ENCODE measurements at places on chromosomes 13 and 19.

- DNase-seq: no peak
Measured at GRCh38 chr13:85666356-85666755, 132.9 kb downstream of the SLITRK6 start.

GRCh38 chr19:343941-344624 is 513 bp downstream of the MIER2 start:
- DNase-seq: no peak

DNA sequence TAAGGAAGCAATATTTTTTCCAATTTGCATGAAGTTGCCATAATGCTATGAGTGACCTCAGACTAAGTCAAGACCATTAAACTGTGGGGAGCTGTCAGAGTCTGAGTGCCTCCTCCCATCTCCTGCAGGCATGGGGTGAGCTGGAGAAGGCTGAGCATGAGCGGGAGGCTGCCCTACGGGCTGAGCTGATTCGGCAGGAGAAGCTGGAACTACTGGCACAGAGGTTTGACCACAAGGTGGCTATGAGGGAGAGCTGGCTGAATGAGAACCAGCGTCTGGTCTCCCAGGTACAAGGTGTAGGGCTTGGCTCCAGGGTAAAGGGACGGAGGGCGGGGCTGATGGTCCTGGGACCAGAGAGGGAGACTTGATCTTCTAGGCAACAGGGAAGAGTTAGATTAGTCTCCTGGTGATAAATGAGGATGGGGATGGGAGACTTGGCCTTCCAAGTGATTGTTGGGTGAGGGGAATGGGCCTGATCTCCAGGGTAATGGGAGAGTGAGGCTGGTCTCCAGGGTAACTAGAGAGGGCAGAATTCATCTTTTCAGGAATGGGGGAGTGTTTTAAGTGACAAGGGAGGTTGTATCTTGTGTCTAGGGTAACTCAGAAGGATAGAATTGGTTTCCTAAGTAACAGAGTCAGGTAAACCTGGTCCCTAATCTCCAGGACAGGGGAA is 36.0 kb downstream of the SPTBN4 start:
- no peak for DNase-seq

DNA sequence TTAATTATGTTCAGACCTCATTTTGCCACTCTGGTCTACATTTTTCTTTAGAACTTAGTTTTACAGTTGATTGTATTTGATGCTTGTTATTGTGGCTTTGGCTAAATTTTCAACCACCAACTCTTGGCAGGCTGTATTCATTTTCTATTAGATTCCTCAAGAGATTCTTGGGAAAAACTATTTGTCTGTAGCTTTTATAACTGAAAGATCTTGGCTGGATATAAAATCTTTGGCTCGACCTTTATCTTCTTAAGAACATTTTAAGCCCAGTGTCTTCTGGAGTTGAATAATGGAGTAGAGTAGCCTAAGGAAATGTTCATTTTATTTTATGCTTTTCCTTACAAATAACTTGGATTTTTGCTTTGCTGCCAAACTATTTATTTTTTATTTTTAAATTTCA is 848.5 kb downstream of the PCDH17 start:
- DNase-seq: no peak

DNA sequence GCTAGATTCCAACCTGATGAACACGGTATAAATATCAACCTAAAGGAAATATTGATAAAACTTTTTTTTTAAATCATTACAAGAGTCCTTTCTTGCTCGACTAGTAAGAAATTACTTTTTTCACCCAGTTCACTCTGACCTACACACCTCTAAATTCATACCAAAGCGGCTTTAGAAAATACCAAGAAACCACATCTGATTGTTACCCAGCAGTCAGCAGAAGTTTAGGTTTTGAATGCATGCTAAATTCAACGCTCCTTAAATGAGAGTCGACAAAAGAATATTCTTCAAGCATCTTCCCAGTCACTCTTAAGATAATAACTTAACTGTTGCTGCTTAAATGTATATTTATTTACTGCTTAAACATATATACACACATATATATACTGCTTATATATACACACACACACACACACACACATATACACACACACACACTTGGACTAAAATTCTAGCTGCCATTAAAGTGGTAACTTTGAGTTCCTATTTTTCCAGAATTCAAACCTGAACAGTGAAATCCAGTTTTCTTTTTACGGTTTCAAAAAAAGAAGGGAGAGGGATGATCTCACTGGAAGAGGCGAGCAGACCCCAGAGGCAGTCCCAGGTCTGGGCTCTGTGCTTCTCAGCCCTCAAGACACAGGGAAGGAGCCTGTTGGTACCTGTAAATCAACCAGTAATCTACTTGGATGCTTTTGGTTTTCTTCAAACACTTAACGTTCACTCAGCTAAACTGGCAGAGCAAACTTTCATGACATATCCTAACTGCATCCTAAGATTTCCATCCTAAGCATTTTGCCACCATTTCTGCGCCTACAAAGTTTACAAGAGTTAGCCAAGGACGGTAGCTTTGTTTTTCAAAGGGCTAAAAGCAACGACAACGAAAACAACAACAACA is 1.7 kb downstream of the STK24 start:
- no peak for DNase-seq

DNA sequence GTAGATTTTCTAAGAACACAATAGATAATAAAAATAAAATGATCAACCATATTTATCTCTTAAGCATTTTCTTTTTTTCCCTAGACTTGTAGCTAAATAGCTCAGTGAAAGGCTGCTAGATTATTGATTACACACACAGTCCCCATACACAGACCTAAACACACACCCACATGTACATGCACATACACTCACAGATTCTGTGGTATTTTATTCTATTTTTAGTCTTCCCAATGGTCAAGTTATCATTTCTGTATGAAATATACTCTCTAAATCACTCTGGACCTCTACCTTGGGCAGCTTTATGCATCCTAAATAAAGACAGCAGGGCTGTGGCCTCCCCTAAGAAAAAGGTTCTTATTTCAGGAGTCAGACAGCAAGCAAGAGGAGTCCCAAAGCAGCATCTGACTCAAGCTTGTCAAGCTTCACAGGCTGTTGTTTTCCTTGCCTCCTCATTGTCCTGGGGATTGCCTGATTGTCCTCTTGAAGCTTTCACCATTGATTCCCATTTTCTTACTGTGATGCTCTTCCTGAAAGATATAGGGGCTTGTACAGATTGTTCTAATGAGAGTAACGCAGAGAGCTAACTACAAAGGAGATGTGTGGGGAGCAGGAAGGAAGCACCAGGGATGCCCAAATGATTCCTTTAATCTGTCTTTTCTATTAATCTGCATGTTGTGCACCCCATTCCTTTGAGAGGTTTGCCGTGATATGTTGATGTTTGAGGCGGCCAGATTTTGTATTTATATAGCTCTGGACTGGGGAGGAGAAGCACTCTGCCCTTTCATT is 986.5 kb downstream of the PCDH17 start:
- DNase-seq: no peak

DNA sequence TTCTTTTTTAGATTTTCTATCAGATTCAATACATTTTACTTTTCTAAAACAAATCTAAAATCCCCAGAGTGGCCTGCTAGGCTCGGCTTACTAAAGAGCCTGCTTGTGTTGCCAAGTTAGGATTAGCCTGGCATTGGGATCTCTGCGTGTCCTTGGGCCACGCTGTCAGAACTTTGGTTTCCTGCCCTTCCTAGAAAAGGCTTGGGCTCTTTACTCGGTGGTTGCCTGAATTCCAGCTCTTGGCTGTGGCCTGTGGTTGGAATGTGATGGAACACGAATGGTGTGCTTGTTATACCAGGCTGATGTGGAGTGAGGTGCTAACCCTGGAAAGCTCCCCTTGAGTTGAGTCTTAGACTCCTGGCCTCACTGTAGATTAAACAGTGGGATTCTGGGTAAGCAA is 8.5 kb downstream of the SPATA13 start:
- DNase-seq: no peak

DNA sequence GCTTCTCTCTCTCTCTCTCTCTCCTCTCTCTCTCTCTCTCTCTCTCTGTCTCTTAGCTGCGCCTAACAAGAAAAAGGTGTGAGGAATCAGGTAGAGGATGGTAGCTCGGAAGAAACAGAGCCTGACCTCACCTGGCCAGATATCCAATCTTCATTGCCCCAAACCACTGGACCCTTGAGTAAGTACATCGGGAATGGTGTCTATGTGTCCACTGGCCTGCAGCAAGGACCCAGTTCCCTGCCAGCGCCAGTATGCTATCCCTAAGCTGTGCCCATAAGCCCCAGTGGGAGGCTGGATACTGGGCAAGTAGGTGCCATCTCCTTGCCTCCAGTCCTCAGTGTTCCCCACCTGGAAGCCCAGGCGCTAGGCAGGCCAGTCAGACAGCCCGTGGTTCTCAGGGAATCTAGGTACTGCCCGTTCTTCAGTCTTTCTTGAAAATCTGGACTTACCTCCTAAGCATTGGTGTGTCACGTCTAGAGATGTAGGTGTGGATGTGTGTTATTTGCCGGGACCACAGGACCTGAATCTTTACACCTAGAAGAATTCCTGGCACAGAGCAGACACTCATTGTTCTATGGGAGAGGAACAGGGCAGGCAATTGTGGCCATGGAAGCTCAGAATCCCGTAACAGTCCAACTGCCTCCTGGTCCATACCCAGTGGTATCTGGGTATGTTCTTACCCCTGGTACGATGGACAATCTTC is 7.3 kb downstream of the URAD start:
- DNase-seq: no peak

- no peak for DNase-seq
Measured at GRCh38 chr13:47000165-47000564, 103.3 kb upstream of the HTR2A start.

GRCh38 chr13:108350579-108350978 is 81.1 kb downstream of the TNFSF13B start:
- no peak for DNase-seq

- no peak for DNase-seq
Measured at GRCh38 chr19:32540621-32541020, 40.4 kb upstream of the PDCD5 start.

- no peak for DNase-seq
Measured at GRCh38 chr19:55528030-55528803, 8.7 kb downstream of the SBK2 start.
